ENCODE measurements at places on chromosomes 13 and 19.
A peak's percentile ranks its signal among the peaks of the same experiment; 100 is the strongest.

- H3K27ac ChIP-seq = no peak overlapping the region
- no peak for DNase-seq
Observed at GRCh38 chr13:110398564-110399507, 91.8 kb downstream of the COL4A2 start.

GRCh38 chr13:46866150-46866549 is 30.7 kb downstream of the HTR2A start:
- DNase-seq = peak; percentile 15
- H3K4me1 ChIP-seq = no peaks in the 10 kb centered on the region
- H3K4me3 ChIP-seq = no peak overlapping the region
- no peaks in the 10 kb centered on the region for H3K36me3 ChIP-seq
- no peaks in the 10 kb centered on the region for H3K27me3 ChIP-seq
- H3K27ac ChIP-seq = no peak overlapping the region

DNA sequence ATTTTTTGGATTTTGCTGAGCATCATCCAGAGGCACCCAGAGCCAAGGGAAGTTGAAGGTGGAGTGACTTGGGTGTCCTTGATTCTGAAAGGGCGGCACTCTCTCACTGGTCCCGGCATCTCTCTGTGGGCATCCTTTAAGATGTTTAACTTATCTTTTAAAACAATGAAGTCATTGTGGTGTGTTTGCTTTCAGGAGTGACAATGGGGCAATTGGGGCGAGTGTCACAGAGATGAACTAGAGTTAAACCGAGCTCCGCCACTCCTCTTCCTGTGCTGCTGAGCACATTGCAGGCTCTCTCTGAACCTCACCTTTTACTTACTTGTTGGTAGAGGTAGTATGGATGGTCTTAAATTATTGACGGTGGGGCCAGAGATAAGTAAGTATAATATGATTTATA is 295.7 kb downstream of the MYO16 start:
- no peak for DNase-seq
- H3K27me3 ChIP-seq = no peaks in the 10 kb centered on the region
- no peaks in the 10 kb centered on the region for H3K36me3 ChIP-seq

DNA sequence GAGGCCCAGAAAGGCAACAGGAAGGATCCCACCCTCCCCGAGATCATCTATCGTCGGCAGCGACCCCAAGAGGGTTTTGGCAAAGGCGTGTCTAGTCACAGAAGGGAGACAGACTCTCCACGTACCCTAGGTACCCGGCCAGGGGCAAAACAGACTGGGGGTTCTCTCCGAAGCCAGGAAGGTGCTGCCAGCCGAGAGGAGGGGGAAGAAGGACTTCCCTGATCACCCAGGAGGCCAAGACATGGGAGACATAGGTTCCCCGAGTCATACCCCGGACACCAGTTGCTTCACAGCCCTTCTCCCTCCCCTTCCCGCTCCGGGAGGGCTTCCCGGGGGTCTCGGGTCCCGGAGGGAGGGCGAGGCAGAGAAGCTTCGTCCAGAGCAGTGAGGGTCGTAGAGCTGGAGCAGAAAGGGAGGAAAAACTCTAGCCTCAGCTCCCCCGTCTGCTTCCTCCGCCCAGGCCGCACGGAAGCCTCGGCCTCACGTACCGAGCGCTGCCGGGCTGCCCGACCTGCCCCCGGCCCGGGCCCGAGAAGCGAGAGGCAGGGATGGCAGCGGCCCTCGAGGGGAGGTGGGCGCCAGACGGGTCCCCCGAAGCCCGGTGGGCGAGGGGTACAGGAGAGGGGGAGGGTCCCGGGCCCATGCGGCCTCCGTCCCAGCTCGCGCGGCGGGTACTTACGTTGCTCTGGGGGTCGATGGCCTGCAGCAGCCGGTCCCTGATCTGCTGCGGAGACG is 644 bp downstream of the MED26 start:
- no peak for DNase-seq
- peak overlapping the region; percentile 94 for H3K4me3 ChIP-seq
- no peak overlapping the region for H3K27ac ChIP-seq
- H3K27me3 ChIP-seq = no peaks in the 10 kb centered on the region
- peaks cover 9% of the 10 kb centered on the region for H3K4me1 ChIP-seq

DNA sequence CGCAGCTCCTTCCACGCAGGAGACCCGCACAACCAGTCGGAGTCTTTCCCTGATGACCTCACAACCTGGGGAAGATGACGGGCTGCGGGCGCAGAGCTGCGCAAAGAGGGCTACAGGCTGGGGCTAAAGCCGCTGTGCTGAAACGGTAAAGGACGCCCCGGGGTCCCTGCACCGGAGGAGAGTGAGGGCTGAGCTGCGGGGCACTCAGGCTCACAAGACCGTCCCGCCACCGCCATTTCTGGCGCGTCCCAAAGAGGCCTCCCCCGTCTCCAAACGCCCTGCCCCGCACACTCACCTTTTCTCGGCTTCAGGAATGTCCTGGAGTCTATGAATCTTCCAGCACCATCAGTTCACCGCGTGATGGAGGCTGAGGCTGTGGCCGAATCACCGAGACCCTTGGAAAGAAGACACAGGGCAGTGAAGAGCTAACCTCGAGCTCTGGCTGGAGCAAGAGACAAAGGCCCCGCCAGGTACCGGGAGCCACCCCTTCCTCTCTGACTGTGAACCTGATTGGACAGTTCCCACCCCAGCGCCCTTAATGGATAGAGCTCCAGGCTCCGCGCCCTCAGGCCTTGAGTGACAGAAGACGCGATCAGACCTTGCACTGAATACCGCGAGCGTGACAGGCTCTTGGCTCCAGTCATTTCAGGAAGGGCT is 41.8 kb upstream of the ZNF429 start:
- H3K4me1 ChIP-seq = no peaks in the 10 kb centered on the region
- DNase-seq = peak; percentile 98
- H3K4me3 ChIP-seq = peak overlapping the region; percentile 89
- no peaks in the 10 kb centered on the region for H3K27me3 ChIP-seq
- peak overlapping the region; percentile 82 for H3K27ac ChIP-seq
- H3K36me3 ChIP-seq = 0 out of 2 replicates have a peak, but pooled peaks cover under 1% of the 10 kb centered on the region

- H3K27me3 ChIP-seq = no peaks in the 10 kb centered on the region
- H3K27ac ChIP-seq = no peak overlapping the region
- no peaks in the 10 kb centered on the region for H3K36me3 ChIP-seq
- no peak for DNase-seq
- H3K4me1 ChIP-seq = no peaks in the 10 kb centered on the region
Observed at GRCh38 chr13:80558074-80558473, 217.1 kb upstream of the SPRY2 start.

DNA sequence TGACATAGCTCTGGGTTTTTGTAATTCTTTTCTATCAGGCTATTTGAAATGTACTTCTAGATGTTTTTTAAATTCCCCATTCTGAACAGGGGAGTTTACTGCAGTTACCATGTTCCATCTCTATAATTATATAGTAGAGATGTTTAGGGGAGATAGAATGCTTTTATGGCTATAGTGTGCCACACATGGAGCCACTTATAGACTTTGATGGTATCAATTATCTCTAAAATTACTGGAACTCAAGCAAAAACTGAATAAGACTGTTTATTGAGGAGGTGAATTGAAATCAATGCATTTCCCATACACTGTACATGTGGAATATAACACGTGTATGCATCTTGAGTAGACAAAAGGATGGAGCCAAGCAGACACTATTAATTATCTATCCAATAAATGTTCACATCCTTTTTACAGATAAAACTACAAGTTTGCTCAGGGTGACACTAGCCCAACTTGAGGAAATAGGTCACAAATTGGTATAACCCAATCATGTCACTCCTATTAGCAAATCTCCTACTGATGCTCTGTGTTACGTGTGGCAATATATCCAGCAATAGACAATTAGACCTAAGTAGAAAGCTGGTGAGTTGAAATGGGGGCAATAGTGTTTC is 1882.6 kb downstream of the PCDH9 start:
- DNase-seq = no peak
- H3K4me3 ChIP-seq = no peak overlapping the region
- H3K4me1 ChIP-seq = no peaks in the 10 kb centered on the region
- H3K36me3 ChIP-seq = no peaks in the 10 kb centered on the region

DNA sequence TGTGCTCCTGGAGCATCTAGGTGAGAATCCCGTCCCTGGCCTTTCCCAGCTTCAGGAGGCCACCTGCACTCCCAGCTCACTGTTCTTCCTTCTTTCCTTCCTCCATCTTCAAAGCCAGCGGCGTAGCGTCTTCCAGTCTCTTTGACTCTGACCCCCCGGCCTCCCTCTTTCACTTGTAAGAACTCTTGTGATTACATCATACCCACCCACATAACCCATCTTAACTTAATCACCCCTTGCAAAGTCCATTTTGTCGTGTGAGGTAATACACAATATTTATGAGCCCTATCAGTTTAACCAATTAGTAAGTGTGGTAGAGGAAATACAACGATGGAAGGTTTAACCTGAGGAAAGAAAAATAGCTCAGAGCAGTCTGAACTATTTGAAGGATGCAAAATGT is 4.6 kb upstream of the CDC16 start:
- peak overlapping the region; percentile 95 for H3K27ac ChIP-seq
- peak overlapping the region; percentile 34 for H3K4me3 ChIP-seq
- peaks cover 48% of the 10 kb centered on the region for H3K4me1 ChIP-seq
- H3K27me3 ChIP-seq = no peaks in the 10 kb centered on the region

- DNase-seq = peak; percentile 56
- H3K27ac ChIP-seq = no peak overlapping the region
- H3K36me3 ChIP-seq = no peaks in the 10 kb centered on the region
- H3K4me3 ChIP-seq = no peak overlapping the region
- H3K4me1 ChIP-seq = peaks cover 47% of the 10 kb centered on the region
- no peaks in the 10 kb centered on the region for H3K27me3 ChIP-seq
Observed at GRCh38 chr13:100515410-100515800, 73.2 kb downstream of the GGACT start.

- no peaks in the 10 kb centered on the region for H3K36me3 ChIP-seq
- no peak overlapping the region for H3K4me3 ChIP-seq
- no peak overlapping the region for H3K27ac ChIP-seq
- peaks cover 3% of the 10 kb centered on the region for H3K4me1 ChIP-seq
Observed at GRCh38 chr19:8561075-8561764, 16.0 kb downstream of the MYO1F start.

DNA sequence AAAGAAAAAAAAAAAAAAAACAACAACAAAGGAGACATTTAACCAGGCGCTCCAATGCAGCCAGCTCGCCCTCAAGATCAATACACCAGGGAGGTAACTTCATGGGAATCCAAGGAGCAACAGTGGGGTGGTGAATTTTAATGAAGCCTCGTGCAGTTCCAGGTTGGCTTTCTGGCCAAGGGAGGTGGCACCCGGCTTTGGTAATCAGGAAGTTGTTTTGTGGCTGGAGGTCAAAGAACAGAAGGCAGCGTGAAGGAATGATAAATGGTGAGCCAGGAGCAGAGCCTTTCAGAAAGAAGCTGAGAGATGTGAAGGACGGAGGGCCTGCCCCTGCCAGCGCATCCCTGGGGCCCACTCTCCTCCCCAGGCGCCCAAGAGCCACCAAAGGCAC is 188.2 kb upstream of the TSC22D1 start:
- no peaks in the 10 kb centered on the region for H3K36me3 ChIP-seq
- no peak overlapping the region for H3K4me3 ChIP-seq
- H3K27ac ChIP-seq = no peak overlapping the region
- H3K4me1 ChIP-seq = no peaks in the 10 kb centered on the region
- no peaks in the 10 kb centered on the region for H3K27me3 ChIP-seq

DNA sequence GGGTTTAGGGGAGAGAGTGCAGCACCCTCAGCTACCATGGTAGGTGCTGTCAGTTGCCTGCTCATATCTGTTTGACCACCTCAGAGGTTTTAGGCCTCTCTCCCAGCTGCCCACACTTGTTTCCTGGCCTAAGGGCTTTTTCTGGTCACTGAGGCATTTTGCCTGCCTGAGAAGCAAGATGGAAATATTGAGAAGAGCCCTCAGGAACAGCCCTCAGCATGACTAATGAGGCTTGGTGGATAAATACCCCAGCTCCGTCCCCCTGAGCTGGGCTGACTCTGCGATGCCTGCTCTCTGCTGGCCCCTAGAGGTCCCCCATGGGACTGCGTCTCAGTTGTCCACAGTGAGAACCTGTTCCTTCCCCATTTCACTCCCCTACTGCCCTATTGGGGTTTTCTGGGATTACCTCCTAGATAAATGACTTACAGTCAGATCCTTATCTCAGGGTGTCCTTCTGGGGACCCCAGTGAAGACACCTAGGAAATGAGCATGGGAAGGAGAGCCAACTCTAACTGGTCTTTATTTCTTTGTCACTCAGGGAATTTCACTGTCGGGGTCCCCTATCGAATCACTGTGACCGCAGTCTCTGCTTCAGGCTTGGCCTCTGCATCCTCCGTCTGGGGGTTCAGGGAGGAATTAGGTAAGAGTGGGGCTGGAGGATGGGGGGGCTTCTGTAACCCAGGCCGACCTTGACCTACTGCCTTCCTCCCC is 13.3 kb downstream of the PALM3 start:
- no peaks in the 10 kb centered on the region for H3K4me1 ChIP-seq
- peak; percentile 86 for DNase-seq
- H3K36me3 ChIP-seq = no peaks in the 10 kb centered on the region
- no peak overlapping the region for H3K4me3 ChIP-seq
- H3K27ac ChIP-seq = no peak overlapping the region

DNA sequence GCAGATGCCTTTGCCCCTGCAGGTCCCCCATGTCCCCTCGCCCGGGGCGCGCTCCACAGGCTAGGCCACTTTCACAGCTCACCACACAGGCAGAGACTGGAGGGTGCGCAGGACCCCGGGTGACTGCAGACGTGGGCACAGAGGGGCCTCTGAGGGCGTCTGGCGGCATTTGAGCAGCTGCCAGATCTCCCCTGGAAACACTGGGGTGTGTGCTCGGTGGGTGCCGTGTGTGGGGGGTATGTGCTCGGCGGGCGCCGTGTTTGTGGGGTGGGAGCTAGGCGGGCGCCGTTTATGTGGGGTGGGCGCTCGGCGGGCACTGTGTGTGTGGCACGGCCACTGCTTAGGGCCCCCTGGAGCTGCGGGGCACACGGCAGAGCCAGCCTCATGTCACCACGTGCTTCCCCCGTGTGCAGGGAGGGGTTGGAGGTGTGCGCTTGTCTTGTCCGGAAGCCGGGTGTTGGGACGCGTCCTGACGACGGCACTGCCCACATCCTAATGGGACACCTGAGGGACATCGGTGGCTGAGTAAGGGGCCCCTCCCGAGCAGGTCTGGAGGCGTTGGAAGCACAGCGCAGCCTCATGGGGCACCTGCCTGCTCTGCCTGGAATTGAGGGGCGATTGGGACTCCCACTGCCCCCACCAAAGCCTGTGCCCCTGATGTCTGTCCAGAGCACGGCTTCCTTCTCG is 16.7 kb downstream of the CSNK1G2 start:
- H3K27me3 ChIP-seq = no peaks in the 10 kb centered on the region
- H3K4me1 ChIP-seq = no peaks in the 10 kb centered on the region
- no peak overlapping the region for H3K27ac ChIP-seq
- no peak for DNase-seq

DNA sequence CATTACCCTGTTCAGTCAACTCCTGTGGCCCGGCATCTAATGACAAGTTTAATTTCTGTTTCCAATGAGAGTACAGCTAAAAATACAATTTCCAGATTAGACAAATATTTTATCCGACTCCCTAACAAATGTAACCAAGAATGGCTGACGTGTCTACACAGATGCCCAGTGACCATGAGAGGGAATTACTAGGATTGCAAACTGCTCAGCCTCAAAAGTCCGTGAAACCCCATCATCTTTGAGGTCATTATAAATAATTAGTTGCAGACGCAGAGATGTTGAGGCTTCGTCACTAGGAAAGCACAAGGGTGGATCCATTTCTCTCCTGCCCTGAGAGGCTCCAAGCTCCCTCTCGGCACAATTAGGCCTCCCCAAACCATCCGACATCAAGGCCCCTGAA is 104.1 kb upstream of the ZNF507 start:
- H3K4me3 ChIP-seq = no peak overlapping the region
- H3K4me1 ChIP-seq = no peaks in the 10 kb centered on the region
- no peak for DNase-seq
- no peaks in the 10 kb centered on the region for H3K27me3 ChIP-seq

- no peaks in the 10 kb centered on the region for H3K27me3 ChIP-seq
- no peak for DNase-seq
- no peak overlapping the region for H3K4me3 ChIP-seq
Observed at GRCh38 chr13:48181482-48182145, 51.4 kb upstream of the ITM2B start.

Measured in GM23338 (cell line).